Activated T-cell treated with anti-CD3 and anti-CD28 coated beads for 24 hours (primary cell): ENCODE measurements at places on chromosomes 11 and 22.

GRCh38 chr11:34449013-34449412 lies 10.3 kb downstream of the CAT start:
- no peak for DNase-seq

DNA sequence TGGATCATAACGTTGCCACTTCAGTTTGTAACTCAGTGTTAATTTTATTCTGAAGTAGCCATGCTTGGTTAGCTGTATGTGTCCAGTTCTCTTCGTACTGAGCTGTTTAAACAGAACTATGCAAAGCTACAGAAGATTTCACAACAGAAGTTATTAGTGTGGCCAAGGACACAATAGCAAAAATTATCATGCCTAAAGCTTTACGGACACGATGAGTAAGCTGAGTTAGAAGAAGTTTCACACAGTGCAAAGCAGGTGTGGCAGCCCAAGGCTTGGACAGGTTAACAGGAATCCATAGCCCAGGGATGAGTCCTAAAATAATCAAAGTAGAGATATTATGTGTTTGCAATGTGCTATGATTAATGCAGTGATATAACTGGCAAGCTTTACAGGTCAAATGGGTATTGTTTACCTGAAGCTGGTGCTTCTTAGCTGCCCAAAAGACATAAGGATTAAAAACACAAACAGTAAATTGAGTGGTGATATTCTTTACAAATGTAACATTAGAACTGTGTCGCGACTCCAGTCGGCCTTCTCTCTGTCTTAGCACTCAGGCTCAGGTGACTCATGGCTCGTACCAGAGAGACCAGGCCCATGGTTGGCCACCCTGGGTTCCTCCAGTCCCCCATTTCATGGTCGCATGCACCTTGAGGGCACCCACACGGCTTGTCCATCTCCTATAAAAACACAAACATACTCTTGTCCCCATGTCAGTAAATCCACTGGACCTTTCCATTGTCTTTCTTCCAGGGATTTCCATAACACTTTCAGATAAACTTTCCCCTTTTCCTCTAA lies 35.5 kb upstream of the NCAM1 start:
- DNase-seq = no peak

- DNase-seq = no peak
Observed at GRCh38 chr11:130634961-130635473, 186.6 kb downstream of the ADAMTS15 start.

GRCh38 chr22:36222887-36223450 lies 16.4 kb downstream of the APOL2 start:
- DNase-seq = no peak

GRCh38 chr11:75478783-75479596 lies 46.0 kb upstream of the KLHL35 start:
- DNase-seq = no peak

DNA sequence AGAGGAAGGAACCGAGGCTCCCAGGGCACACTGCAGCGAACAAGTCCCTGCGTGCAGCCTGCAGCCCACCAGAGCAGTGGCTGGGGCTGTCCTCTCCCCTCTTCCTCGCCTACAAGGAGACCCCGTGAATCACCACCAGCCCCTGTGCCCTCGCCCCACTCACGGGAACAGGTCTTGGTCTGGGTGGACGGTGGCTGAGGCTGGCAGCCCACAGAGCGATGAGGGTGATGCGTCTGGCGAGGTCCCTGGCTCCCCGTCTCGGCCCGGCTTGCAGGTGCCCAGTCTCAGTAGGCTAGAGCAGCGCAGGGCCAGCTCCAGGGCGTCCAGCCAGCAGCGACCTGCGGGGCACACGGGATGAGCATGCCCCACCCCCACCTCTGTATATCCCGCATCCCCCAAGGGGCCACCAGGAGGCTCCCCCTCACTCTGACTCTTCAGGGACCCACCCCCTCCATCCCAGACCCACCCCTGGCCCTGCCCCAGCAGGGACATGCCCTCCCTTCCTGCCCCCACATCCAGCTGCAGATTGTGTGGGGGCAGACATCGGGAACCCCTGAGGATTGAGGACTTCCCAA lies 50.5 kb upstream of the CARS1 start:
- no peak for DNase-seq

DNA sequence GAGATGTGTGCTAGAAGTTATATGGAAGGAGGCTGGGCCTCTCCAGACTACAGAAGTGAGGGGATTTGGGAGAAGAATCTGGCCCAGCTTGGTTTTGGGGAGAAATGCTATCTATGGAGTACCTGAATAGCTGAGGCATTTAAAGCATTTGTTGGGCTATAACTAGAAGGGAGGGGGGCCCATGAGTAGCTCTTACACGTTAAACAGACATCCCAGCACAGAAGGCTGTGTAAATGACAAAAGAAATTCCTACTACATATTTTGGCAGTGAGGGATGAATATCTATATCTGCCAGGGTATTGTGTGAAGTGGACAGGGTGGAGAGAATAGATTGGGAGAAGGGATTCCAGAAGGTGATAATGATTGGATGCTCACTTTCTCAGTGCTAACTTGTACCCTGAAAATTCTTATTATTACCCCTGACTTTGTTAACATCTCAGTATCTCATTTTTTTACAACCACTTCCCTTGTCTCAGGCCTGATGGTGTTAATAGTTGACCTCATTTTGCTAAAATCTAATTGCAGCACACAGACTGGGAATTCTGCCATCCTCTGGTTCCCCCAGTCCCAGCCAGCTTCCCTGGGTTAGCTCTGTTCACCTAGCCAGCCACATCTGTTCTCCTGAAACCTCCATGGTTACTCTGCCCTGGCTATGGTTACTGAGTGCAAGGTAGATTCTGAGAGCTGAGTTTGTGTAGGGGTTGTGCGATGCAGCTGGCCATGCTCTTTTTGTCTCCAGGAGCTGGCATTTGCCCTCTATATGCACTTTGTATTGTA lies 28.8 kb upstream of the RRM1 start:
- no peak for DNase-seq

- no peak for DNase-seq
Observed at GRCh38 chr11:119701591-119702549, 27.1 kb downstream of the NECTIN1 start.

DNA sequence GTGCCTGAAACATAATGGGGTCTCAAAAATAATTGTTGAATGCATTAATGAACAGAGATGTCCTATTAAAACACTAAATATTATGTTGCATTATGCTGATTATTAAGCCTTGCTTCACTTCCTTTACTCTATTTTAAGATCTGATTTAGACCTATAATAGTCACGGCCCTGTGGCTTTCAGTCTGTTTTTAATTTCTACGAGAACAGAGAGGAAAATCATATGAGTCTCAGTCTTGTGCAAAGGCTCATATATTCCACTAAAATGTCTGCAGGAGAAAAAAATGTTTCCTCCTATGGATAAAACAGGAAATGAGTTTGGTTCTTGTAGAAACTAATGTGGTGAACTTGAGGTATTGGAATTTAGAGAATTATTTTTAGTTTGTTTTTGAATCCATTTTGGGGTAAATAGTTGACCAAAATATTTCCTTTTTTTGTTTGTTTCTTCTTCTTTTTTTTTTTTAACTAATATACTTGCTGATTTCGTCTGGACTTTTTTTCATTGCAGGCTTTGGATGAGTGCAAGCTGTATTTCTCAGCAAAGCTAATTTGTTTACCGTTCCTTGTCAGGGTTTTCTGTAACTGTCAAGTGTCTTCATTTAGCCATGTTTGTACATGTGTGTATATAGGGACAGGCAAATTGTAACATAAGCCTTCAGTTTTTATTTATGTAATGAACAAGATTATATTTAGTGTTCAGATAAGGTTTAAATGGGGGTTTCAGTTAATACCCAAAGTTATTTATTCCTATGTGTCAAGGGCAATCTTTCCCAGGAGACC lies 139.1 kb upstream of the DDI1 start:
- DNase-seq = no peak

DNA sequence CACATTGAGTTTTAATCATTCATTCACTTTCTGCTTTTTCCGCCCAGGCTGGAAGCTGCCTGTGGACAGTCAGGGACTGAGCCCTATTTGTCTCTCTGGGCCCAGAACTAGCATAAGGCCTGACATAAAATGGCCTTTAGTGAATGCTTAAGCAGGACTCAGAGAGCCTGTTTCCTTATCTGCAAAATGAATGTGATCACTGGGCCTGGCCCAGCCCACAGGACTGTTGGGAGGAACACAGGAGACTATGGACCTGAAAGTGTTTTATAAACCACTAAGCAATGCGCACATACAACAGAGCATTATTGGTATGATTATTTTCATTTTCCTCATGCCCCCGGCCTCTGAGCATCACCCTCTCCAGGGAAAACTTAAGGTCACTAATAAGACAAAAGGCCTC lies 3.9 kb upstream of the MYH9 start:
- DNase-seq = no peak

GRCh38 chr22:48752451-48753380 lies 1075.0 kb downstream of the BRD1 start:
- DNase-seq = no peak

GRCh38 chr11:19398273-19398672 lies 157.5 kb upstream of the E2F8 start:
- no peak for DNase-seq
